ENCODE measurements at places on chromosomes 1 and 21.

- DNase-seq = no peak
Observed at GRCh38 chr1:58727364-58727763, 27.5 kb upstream of the MYSM1 start.

- DNase-seq = no peak
Observed at GRCh38 chr1:205589618-205590456, 42.0 kb downstream of the ELK4 start.

DNA sequence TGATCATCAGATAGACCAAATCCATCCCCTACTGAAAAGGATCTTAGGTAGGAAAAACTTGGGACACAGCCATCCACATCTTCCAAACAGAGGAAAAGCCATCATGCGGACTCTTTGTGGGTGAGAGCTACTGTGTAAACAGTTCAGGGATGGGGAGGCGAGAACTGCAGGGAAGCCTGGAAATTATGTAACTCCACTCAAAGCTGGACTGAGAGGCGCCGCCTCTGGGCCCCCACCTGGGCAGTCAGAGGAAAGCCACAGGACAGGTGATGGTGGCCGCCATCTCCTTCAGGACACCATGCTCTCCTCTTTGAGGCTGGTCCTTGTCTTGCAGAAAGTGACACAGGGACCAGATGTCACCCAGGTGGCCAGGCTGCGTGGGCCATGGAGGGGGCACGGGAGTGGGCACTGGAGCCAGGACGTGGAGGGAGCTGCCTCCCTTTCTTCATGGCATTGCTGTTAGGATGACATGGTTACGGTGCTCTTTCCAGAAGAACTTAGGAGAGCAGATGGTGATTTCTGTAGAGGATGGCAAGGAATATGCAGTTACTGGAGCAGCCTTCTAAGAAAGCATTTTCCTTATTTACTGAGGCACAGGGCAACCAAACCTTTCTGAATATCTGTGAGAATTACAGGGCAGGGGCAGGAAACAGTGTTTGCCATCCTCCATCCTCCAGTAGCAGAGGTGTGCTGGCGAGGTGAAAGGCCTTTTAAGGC, 32.0 kb upstream of the TDRD10 start:
- DNase-seq = no peak

GRCh38 chr1:178328728-178329127, 168.0 kb downstream of the CLEC20A start:
- no peak for DNase-seq

Measured in Kasumi-1 (cell line).